Left renal cortex interstitium (tissue), 4 donors: ENCODE measurements at places on chromosomes 3 and 15. TPM values are rescaled to one million over a fixed set of nuclear protein-coding genes. Genes with fewer than 3 reads are reported as not detected.

GRCh38 chr3:153852355-153852754 lies 268.8 kb upstream of the ARHGEF26 start:
- no peak for DNase-seq

GRCh38 chr3:127787071-127787490 lies 35.2 kb downstream of the MGLL start:
- DNase-seq, result no peak

- DNase-seq, result no peak
Measured at GRCh38 chr3:63896332-63897030, 15.7 kb downstream of the SCAANT1 start.

DNA sequence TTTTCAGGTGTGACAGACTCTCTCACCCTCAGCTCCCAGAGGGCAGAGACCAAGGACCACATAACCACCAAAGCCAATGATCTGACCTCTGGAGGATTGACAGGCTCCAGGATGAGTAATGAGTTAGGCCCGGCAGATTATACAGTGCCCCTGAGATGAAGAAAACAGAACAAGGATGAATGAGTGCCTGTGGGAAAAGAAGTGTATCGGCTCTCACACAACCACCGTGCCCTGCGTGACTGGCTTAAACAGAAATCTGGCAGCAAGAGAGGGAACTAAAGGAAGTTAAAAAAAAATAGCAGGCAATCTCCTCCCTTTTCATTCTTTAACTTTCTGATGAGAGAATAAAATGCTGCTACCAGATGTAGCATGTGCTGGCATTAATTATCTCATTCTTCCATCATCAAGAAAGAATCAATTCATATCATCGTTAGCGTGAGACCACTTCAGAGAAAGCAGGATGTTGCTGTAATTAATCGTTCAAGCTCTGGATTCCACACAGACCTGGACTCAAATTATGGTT lies 227.5 kb upstream of the COL8A1 start:
- DNase-seq, result no peak

GRCh38 chr3:23743141-23743784 lies 62.5 kb upstream of the UBE2E1 start:
- DNase-seq, result no peak

LDHAL6B gene
- polyA plus RNA-seq, result 0.33 TPM

DNA sequence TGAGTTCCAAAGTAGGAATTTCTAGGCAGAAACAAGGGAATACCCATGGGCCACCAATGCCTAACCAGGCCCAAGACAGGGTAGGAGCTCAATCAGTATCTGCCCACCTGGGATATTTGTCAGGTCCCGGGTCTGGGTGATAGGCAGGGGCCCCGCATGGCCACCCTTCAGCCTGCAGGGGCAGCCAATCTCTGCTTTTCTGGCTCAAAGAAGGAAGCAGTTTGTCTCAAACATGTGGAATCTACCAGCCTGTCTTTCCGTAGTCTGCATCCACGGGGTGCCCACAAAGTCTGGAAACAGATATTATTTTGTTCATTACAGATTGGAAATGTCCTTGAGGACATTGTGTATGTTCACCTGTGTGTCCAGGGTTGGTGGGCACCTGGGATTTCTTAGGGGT lies 56.2 kb downstream of the CEMIP start:
- no peak for DNase-seq

GRCh38 chr3:172929451-172929850 lies 178.9 kb downstream of the ECT2 start:
- no peak for DNase-seq

DNA sequence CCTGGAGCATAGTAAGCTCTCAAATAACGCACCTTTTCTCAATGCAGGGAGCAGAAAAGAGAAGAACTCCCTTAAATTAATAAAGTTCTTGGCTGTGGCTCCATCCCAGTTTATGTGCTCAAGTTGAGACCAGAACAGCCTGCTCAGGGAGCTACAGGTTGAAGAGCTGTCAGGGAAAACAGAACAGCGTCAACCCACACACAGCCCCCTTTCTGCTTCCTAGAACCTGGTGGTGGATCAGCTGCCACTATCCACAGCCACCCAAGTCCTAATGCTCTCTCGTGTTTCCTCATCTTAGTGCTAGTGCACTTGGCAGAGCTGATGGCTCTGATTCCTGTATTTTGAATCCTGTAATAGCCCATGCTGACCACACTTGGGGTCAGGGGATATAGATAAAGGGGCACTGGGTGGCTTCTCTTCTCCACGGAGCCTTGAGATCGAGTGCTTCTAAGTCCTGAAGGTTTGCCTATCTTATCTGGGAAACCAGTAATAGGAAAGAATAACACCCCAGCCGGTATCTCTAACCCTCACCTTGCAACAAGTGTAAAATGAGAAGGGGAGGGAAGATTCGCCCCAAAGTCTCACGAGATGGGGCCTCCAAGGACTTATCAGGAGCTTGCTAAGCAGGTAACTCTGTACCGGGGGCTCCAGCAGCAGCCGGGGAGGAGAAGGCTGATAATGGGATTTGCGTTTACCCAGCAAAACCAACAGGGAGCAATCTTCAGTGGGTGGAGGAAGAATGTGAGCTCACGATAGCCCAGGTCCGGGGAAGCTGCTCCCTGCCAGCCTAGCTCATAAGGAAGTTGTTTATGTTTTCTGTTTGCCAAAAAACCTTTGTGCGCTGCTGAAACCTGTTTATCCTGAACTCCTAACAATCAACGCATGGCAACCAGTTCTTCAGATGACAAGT lies 136.2 kb upstream of the ICE2 start:
- DNase-seq, result no peak
